ENCODE measurements at places on chromosomes 7 and 10.
A peak's percentile ranks its signal among the peaks of the same experiment; 100 is the strongest.

- no peak for DNase-seq
These were observed 60.3 kb upstream of the TAC1 start for GRCh38 chr7:97671571-97671970.

DNA sequence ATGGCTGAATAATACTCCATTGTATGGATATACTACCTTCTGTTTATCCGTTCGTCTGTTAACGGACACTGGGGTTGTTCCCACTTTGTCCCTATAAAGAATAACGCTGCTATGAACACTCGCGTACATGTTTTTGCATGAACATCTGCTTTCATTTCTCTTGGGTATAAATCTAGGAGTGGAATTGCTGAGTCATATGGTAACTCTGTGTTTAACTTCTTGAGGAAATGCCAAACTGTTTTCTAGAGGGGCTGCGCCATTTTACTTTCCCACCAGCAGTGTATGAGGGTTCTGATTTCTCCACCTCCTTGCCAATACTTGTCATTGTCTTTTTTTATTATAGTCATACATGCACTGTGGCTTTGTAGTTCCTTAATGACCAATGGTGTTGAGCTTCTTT is 20.6 kb upstream of the RASSF4 start:
- DNase-seq: no peak

GRCh38 chr10:70742537-70743429 is 42.4 kb downstream of the TBATA start:
- DNase-seq: peak; percentile 89

GRCh38 chr10:50601974-50602373 is 21.8 kb downstream of the SGMS1 start:
- DNase-seq: no peak

GRCh38 chr7:142587578-142588191 is 161.6 kb upstream of the PRSS1 start:
- peak; percentile 45 for DNase-seq

DNA sequence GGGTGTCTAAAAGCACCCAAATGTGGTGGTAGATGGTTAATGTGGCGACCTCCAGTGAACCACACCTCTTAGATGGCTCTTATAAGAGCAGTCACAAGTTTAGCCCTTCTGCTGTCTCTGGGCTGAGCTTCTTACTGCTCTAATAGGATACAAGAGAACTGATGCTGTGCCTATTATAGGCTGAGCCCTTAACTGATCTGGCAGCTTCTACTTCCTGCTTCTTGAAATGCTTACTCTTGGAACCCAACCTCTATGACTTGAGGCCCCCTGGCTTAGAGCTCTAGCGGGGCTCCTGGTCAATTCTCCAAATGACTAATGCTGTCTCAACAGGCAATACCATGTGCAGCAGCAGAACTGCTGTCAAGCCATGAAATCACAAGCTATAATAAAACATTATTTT is 35.0 kb upstream of the LSM8 start:
- no peak for DNase-seq

DNA sequence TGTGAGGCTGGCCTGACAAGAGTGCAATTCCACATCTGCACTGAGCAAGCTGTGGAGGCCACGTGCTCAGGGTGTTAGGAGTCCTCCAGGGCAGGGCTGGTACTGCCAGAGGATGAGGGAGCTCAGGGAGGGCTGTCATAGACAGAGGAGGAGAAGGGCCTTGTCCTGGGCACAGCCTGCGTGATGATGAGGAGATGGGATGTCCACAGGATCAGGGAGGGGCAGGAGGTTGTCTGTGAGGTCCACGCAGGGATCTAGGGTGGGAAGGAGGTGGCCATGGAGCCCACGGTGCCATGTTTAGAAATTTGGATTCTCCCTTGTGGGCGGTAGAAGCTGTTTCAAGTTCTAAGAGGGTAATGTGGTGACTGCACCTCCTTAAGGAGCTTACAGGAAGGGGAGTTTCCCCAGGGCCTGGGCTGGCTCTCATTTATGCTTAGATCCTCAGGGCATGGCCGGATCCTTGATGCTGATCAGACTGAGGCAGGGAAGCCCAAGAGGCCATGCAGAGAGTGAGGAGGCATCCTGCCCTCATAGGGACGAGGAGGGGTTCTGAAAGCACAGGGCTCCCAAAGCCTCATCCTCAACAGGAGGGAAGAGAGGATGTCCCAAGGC is 30.3 kb downstream of the CHAT start:
- DNase-seq: no peak

- DNase-seq: no peak
These were observed 112.8 kb upstream of the SFMBT2 start for GRCh38 chr10:7523656-7524055.

DNA sequence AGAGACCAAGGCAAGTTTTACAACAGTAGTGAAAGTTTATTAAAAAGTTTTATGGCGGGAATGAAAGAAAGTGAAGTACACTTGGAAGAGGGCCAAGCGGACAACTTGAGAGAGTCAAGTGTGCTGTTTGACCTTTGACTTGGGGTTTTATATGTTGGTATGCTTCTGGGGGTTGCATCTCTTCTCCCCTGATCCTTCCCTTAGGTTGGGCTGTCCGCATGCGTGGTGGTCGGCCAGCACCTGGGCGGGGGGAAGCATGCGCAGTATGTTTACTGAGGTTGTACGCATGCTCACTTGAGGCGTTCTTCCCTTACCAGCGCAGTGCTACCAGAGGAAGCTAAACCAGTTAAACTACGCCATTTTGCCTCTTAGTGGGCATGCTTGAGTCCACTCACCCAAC is 31.9 kb downstream of the NUP42 start:
- DNase-seq: no peak

GRCh38 chr10:16192337-16192736 is 244.5 kb upstream of the PTER start:
- no peak for DNase-seq

DNA sequence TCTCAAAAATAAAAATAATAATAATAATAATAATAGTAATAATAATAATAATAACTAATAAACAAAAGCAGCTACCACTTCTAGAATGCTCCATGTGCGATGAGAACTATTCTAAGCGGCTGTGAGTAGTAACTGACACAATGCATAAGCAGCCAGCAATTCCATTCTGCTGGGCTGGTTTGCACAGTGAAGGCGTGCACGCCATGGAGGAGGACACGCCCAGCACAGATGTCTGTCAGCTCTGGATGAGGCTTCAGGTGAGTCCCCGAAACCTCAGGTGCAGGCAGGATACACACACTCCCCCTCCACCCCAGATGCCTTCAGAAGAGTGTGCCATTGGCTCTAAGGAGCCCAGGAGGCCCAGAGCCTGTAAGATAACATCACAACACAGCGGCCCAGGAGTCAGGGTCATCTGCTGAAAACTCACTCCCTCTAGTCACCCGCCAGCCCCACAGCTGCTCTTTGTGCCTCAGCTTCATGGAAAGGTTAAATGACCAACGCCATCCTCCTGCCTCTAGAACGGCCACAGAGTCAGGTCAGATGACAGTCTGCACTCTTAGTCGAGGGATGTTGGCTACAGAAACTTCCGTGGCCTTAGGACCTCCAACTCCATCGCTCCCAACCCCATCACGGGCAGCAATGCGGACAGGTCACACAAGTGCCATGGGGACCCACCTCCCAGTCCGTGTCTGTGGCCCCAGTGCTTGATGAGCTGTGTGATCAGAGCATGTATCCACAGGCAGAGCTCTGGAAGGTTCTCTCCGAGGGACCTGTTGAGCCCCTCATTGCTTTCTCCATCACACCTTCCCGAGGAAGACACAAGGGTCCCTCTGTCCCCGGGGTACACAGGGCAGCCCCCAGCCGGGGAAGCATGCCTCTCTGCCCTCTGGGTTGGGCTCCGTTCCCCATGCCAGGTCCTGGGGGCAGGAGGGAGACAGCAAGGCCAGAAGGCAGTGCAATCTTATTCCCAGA is 103.9 kb downstream of the CTBP2 start:
- DNase-seq: no peak

DNA sequence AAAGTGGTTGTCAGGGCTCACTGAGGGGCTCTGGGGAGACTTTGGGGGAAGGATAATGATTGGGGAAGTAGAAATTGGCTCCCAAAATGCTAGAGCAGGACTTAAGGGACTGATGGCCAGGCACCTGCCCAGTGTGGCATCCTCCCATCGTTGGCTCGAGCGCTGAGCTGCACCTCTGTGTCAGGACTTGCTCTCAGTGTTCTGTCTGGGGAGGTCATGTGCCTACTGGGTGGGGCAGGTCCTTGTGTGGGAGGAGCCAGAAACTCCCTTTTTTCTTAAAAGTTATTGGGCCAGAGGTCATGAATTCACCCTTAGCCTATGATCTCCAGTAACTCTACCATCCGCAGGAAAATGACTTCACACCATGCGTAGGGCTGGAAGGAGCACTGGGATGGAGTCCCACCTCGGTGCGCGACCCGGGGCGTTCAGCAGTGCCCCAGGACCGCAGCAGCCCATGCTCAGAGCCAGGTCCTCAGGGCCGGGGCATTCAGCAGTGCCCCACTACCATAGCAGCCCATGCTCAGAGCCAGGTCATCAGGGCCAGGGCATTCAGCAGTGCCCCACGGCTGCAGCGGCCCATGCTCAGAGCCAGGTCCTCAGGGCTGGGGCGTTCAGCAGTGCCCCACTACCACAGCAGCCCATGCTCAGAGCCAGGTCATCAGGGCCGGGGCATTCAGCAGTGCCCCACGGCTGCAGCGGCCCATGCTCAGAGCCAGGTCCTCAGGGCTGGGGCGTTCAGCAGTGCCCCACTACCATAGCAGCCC is 221.9 kb downstream of the EBF3 start:
- DNase-seq: no peak

DNA sequence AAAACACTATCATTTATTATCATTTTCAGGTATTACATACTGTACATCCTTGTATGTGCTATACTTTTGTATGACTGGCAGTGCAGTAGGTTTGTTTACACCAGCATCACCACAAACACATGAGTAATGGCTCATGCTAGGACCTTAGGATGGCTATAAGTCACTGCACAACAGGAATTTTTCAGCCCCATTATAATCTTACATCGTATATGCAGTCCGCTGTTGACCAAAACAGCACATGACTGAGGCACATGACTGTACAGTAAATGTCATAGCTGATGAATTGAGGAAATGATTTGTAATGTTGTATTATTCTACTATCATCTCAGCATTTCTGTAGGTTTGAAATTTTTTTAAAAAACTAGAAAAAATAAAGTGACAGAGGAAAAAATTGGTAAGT is 38.6 kb downstream of the BPGM start:
- DNase-seq: no peak

- no peak for DNase-seq
These were observed 124.6 kb upstream of the ZNF479 start for GRCh38 chr7:57256637-57257375.

GRCh38 chr10:11539191-11539868 is 72.1 kb downstream of the USP6NL start:
- no peak for DNase-seq

- DNase-seq: no peak
These were observed 39.2 kb downstream of the GNAT3 start for GRCh38 chr7:80472491-80473200.

GRCh38 chr10:95282107-95282506 is 8.7 kb downstream of the PDLIM1 start:
- DNase-seq: no peak

DNA sequence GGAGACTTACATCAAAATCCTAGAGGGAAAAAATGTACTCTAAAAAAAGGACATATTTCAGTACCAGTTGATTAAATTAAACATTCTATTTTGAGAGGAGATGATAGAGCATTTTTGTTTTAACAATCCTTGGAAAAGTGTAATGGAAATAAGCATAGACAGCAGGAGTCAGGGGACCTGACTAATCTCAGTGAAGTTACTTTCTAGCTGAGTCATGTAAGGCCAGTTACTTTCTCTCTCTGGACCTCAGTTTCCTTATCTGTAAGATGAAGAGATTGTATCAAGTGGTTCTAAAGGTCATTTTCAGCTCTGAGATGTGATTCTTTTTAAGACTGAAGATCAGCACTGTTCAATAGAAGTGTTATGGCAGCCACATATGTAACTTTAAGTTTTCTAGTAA is 44.1 kb downstream of the VTI1A start:
- DNase-seq: no peak

DNA sequence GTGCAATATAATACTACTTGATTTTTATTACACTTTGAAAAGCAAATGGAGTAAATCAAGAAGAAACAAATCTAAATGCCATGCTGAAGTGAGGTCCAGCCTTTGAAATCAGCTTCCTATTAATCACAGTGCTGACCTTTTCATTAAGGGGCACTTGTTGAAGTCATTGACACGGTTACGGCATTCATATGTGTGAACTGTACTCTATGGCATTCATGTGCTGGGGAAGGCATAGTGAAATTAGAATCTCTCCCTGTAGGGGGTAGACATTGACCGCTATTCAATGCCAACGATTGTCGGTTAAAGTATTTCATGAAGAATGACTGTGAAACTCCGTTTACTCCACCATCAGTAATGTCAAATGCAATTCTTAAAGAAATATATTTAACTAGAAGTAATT is 296.1 kb upstream of the SEMA3A start:
- DNase-seq: no peak

- no peak for DNase-seq
These were observed 6.9 kb upstream of the ORAI2 start for GRCh38 chr7:102426268-102427018.

DNA sequence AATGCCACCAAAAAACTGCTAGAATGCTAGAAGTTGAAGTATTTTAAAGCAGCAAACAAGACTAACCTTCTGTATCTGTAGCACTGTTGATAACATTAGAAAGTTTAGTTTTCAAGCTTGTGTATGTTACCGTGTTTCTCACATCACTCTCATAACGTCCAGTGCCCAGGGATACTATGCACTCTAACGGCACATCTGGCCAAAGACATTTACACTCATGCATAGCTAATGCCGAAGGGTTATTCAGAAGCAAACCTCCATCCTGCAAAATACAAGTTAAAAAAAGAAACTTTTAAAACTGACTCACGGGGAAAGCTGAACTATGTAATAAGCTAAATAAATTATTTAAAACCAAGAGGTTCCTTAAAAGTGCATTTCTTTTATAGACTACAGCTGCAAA is 22.9 kb upstream of the NRCAM start:
- DNase-seq: no peak

DNA sequence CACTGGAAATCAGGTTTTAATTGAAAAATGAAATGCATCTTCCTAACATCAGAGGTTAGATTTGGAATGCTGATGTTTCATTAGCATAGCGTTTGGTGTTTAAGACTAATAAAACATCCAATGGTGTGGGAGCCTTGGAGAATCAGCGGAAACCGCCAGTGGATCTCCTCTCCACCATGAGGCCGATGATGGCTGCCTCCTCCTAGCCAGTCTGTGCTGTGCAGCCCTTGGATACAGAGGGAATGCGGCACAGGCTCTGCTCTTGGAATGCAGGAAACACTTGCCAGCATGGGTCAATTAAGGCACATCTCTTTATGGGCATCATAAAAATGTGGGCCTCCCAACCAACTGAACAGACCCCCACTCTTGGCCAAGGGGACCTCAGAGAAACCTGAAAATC is 259.9 kb downstream of the GLRX3 start:
- DNase-seq: no peak

- DNase-seq: no peak
These were observed 562.1 kb downstream of the DNAJB6 start for GRCh38 chr7:157898802-157899505.
